ENCODE measurements at places on chromosomes 6 and 20.

DNA sequence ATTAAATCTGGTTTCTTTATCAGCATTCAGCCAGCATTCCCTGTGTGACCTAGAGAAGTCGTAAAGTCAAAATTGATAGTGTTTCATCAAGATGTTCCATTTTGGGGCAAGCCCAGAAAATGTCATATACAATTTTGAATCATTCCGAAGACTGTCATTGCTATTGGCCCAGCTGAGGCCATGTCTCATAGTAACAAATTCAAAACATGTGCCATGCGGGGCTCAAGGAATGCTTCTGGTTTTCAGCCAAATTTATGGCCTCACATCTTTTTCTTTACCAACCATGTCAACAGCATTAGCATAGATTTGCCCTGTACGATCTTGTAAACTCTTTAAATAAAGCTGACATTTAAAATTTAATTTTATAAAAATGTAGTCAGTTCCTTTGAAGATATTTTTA is 314.7 kb downstream of the PAX1 start:
- no peak for DNase-seq

- no peak for DNase-seq
These were observed 23.2 kb downstream of the L3MBTL3 start for GRCh38 chr6:130041594-130041993.

GRCh38 chr6:150231525-150231850 is 88.6 kb downstream of the PPP1R14C start:
- no peak for DNase-seq

GRCh38 chr20:5197847-5198650 is 71.2 kb downstream of the CDS2 start:
- DNase-seq = no peak

DNA sequence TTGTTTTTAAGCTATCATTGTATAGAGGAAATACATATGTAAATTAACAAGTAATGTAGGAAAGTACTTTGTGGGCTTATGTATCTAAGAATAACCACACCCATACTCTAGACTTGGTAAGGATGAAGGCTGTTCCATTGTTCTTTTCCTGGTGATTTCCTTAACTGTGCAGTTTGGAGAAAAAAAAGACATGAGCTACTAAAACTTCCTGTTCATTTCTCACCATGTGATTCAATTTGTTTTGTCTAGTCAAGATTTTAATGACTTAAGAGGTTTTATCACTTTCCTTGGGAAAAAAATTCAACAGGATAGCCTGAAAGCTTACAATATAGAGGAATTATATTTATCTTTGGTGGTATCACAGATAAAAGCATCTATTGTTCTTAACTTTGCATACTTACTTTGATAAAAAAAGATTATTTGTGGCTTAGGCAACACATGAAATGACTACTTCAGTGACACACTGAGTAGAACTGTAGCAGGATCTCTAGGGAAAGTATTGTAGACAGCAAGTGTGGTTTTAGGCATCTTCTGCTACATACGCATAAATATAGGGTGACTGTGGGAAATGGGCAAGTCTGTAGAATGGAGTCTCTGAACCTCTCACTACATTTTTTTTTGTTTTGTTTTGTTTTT is 80.3 kb downstream of the GJA1 start:
- DNase-seq = no peak

DNA sequence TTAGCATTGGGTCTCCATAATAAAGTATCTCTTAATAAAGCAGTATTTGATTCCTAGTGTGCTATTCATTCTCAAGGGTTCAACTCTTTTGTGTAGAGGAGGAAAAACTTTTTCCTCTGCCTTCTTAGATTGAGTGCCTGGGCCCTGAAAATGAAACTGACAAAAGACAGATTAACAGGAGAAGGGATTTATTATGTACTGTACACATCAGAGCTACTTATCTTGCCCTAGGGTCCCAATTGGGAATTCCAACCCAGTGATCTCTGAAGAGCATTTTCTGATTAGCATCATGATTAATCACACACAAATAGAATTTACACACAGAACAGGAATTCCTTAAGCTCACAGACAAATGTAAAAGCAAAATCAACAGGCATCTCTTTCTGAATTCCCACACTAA is 128.9 kb downstream of the CD164 start:
- DNase-seq = no peak

DNA sequence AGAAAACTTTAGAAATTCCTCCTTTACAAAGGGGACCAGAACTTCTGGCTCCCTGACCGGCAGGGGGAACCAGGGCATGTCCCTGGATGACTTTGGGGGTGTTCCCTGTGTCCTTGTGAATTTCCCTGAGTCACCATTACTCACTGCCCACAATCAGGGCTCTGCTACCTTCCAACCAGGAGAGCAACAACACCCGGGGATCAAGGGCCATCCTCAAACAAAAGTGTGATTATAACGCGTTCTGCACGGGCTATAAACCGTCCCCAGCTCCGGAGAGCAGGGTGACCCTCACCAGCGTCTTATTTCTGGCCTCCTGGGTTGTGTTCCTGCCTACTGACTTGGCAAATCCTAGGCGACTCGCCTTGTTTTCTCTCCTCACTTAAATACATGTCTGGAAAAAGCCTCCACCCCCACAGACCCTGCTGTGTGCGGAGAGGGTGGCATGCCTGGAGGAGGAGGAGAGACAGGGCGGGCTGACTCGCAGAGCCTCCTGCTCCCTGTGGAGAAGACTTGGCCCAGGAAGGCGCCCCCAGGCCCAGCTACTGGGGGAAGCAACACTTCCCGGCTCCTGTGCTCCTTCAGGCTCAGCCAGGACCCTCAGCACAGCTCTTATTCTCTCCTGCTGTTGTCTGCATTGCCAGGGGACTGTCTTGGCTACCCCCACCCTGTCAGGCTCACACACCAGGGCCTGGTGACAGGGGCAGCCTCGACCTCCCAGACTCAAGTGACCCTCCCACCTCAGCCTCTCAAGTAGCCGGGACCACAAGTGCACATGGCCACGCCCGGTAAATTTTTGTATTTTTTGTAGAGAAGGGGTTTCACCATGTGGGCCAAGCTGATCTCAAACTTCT is 54.1 kb downstream of the FGD2 start:
- peak; percentile 80 for DNase-seq

GRCh38 chr20:4383961-4384360 is 337.7 kb upstream of the PRND start:
- DNase-seq = peak; percentile 25

DNA sequence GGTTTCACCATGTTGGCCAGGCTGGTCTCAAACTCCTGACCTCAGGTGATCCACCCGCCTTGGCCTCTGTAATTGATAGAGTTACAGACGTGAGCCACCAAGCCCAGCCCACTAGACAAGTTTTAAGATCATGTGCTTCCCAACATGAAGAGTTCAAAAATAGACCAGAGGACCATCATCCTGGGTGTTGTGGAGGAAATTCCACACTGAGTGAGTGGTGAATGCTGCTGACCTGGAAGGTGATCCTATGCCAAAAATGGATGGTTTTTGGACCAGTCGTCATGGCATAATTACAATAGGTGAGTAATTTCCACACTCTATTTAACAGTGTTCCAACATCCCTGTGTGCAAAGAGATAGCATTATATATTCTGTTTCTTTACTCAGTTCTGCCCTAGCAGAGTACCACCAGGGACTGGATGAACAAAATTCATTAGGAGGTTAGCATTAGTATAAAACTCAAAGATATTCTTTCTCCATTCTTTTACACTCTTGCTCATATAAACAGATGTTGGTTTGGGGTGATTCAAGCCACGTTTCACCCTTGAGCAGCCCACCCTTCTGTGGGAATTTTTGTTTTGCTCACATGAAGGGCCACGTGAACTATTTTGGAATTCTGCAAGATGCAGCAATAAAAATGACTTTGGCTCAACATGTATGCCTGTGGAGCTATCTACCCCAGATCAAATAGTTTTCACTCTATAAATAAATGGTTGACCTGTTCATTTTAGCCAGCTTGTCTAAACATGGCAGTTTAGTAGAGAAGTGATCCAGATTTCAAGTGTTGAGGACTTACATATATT is 206.2 kb upstream of the TCF21 start:
- no peak for DNase-seq

DNA sequence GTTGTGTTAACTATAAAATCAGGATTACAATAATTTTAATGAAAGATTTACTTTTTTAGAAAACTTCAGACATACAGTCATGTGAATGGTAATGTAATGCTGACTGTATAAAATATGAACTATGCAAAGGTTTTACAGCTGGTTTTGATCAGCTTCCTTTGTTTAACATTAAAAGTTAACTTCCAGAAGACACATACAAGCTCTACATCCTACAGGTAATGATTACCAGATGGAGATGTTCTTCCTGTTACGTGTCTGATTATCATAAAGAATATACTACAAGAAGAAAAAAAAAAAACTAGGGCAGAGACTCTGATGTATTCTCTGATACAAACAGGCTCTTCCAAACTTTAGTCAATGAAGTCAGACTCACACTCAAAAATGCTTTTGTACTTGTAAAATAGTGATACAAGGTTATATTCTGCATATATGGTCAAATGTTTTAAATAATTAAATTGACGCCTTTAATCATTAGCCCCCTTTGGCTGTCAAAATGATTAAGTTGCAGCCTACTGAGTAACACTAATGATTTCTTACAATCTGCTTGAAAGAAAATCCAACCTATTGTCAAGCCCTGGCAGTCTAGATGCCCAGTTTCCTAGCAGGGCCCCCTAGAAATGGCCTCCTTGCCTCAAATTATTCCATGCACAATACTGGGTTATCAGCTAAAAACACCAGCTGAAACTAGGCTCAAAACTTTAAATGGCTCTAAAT is 251.8 kb upstream of the RUNX2 start:
- DNase-seq = no peak

DNA sequence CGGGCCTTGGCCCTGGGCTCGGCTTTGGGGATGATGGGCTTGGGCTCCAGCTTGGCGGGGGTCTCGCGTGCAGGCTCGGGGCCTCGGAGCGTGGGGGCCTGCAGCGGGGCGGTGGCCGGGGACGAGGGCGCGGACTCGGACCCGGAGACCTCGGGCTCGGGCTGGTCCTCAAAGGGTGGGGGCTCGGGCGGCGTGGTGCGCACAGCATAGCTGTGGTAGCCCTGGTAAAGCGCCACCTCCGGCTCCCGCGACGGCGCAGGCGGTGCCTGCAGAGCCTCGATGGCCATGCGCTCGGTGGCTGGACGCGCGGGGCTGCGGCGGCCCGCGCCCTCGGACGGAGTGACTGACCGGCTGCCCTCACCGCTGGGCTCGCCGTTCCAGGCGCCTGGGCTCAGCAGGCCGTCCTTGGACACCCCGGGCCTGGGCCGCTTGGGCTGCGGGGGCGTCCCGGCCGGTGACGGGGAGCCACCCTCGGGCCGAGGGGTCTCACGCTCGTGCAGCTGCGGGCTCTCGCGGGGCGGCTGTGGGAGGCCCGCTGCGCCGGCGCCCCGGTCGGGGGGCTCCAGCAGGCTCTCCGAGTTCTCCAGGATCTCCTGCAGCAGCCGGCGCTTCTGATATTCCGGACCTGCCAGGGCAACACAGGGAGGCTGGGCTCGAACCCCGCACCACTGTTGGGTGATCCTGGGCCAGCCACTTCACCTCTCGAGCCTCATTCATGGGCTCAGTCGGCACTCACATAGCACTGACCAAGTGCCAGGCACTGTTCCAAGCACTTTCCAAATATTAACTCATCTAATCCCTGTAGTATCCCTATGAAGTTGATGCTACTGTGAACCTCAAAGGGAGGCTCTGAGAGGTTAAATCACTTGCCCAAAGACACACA is 71.0 kb downstream of the JPH2 start:
- DNase-seq = no peak

- no peak for DNase-seq
These were observed 13.1 kb downstream of the DNPH1 start for GRCh38 chr6:43216200-43216599.

- DNase-seq = no peak
These were observed 89.5 kb downstream of the SNX5 start for GRCh38 chr20:17878912-17879602.

DNA sequence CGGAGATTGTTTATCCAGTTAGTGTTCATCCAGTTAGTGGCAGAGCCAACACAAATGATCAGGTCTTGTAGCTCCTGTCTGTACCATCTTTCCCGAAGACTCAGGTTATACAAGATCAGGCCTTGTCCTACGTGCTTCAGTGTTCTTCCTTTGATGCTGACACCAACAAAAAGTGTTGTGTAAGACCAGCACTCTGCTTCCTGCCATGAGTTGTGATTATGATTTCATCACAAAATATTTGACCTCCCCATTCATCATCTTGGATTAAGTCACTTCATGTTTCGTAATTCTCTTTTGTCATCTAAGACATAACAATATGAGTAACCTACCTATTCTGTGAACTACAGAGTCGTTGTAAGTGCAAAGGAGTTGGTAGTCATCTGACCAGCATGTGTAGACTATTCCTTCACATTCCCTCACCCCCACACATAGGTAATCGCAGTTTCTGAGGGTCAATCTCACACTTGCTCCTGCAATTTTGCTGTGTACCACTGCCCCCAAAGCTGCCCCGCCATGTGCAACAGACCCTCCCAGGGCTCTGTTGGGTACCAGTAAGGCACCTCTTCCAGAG is 135.6 kb upstream of the SLC22A23 start:
- DNase-seq = peak; percentile 93

- no peak for DNase-seq
These were observed 13.8 kb downstream of the RSPO4 start for GRCh38 chr20:988272-988671.

DNA sequence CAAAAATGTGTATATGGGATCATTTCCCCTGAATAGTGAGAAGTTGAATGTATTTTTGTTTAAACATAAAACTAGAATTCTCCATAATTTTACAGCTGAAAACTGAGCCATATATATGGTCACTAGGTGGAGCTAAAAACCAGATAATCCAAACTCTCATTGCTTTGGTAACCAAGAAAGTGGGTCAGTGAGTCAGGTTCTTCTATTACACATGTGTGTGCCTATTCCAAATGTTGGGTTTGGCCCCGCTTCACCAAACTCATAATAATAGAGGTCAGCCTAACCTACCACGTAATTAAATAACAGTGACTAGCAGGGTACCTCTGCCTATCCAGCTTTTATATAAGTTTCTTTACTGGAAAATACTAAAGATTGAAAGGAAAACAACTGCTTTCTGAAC is 19.3 kb upstream of the RNGTT start:
- peak; percentile 72 for DNase-seq

DNA sequence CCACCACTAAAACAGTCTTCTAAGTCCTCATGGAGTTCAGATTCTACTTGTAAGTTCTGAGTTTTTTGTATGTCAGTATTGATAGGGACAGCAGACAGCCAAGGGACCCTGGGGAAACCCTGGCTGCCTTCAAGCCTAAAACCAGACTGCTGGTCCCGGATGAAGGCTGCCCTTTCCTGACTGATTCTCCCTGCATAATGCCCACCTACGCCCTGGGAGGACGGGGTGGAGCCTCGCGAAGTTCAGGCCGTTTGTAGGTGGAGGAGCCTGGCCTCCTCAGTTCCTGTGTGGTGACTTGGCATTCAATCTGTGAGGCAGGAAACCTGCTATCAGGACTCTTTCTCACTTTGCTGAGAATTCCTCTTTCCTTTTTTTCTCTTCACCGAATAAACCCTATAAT is 120.3 kb upstream of the LGSN start:
- no peak for DNase-seq

DNA sequence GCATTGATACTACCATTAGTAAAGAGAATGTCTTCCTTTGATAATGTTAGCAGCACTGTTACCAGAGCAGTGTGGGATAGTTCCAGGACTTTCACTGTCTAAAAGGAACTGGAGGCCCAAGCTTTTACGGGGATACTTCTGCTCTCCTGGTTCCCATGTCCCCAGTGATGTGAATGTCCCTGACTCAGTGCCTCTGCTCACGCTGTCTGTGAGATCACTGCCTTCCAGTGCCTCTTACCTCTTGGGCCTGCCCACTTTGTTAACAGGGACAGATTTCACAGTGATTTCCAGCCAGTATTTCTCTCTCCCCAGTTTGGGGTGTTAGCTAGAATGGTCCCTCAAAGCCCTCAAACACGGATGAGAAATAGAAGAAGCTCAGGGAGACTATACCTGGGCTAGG is 14.4 kb downstream of the PTPRA start:
- no peak for DNase-seq

GRCh38 chr20:41140226-41141133 is 3.1 kb downstream of the PLCG1 start:
- DNase-seq = no peak

All from AG09309 (cell line).